AML-193 (cell line): ENCODE measurements at places on chromosomes 1 and 21.

DNA sequence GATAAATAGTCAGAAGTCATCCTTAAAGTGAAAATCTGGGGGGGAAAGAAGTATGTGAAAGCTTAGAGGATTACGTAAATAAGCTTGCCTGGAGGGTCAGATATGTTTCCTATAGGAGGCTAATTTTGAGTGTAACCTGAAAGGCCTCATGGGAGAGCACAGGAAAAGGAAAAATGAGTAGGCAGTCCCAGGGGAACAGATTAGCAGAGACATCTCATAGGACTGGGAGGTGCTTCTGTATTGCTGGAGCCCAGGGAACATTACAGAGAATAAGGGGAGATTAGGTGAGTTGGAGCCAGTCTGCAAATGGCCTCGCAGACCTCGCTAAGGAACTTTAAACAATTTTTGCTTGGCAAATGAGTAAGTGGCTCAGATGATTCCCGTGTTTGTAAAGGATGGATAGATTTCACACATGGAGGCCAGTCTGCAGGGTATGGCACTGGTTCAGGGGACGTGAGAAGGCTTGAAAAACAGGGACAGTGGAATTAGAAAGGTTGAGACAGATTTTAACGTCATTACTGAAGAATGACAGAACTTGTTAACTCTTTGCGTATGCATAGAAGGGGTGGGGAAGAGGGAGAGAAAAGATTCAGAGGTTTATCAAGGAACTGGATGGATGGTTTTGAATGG, 149.1 kb downstream of the GREM2 start:
- no peak for DNase-seq

GRCh38 chr1:115299266-115299665, 38.8 kb downstream of the NGF start:
- no peak for DNase-seq

- DNase-seq = peak; percentile 61
Observed at GRCh38 chr1:242017580-242018233, 18.8 kb upstream of the MAP1LC3C start.

DNA sequence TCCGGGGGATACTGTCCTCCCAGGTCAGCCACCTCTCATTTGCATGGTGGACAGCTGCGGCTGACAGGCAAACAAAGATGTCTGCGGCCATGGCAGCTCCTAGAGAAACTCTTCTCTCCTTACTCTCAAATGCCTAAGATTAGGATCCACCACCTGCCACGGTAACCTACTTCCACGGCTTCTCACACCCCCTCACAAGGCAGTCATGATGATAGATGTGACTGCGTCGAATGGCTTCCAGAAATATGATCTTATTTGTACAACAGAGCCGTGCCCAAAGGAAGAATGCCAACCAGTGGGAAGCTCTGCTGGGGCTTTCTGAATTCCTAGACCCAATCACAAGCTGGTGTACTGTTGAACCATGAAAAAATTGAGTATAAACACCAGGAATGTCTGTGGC, 73.4 kb downstream of the BACE2 start:
- DNase-seq = no peak

DNA sequence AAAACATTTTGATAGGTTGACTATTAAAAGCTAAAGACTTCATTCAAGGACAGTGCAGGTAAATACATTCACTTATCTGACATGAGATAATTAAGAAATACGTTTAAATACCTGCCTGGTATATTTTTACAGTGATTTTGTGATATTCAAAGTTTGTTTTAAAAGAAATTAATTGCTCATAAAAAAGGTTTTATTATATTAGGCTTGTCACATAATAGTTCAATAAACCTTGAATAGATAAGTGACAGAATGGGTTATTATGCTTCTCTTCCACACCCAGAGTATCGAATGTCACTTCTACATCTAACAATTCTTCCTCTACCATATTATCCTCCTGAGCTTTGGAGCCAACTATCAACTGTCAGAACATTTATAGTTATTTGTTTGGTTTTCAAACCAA, 60.0 kb downstream of the LTN1 start:
- DNase-seq = no peak

GRCh38 chr21:26840912-26841311, 4.3 kb downstream of the ADAMTS1 start:
- no peak for DNase-seq

DNA sequence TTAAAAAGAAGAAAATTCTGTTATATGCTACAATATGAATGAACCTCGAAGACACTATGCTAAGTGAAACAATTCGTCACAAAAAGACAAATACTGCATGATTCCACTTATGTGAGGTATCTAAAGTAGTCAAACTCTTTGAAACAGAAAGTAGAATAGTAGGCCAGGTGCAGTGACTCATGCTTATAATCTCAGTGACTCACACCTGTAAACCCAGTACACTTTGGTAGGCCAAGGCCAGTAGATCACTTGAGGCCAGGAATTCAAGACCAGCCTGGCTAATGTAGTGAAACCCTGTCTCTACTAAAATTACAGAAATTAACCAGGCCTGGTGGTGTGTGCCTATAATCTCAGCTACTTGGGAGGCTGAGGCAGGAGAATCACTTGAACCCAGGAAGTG, 25.7 kb downstream of the EPHA10 start:
- DNase-seq = no peak

- DNase-seq = no peak
Observed at GRCh38 chr1:212482006-212482636, 49.4 kb downstream of the NENF start.

GRCh38 chr1:45542591-45542990, 8.0 kb upstream of the AKR1A1 start:
- no peak for DNase-seq

- no peak for DNase-seq
Observed at GRCh38 chr1:26281091-26281958, 1.4 kb downstream of the SH3BGRL3 start.

GRCh38 chr1:20721117-20722061, 3.6 kb upstream of the KIF17 start:
- no peak for DNase-seq

GRCh38 chr1:165403835-165404482, 41.0 kb downstream of the RXRG start:
- peak; percentile 7 for DNase-seq

DNA sequence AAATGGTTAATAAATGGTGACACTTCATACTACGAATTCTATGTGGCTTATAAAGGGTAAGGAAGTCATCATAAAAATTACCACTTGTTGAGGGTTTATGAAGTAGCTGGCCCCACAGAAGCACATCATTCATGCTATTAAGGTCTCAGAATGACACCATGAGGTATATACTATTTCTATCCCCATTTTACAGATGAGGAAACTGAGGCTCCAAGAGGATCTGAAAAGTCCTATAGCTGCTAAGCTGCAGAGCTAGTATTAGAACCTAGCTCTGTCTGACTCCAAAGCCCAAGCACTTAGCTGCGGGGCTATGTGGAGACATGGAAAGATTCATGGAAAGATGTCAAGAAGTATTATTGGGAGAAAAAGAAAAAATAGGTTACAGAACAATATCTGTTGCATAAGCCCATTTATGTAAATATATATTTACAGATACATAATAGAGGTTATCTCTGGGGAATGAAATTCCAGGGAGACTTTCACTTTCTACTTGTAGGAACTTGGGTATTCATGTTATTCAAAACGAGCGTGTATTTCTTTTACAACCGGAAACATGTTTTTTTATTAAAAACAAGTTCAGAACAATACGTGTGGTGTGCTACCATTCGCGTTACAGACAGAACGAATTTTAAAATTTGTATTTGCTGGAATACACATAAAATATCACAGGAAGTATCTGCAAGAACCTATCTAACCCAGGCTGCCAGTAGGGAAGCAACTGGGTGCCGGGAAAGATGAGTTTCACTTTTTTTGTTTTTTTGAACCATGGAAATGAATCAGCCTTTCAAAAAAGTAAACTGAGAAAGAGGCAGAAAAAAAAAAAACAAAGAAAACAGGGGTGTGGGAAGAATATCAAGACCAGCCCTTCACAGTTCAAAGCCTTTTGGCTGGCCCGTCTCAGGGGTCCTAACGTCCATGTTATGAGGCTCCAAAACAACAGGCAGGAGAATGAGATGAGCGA, 13.4 kb downstream of the SPOCD1 start:
- no peak for DNase-seq

DNA sequence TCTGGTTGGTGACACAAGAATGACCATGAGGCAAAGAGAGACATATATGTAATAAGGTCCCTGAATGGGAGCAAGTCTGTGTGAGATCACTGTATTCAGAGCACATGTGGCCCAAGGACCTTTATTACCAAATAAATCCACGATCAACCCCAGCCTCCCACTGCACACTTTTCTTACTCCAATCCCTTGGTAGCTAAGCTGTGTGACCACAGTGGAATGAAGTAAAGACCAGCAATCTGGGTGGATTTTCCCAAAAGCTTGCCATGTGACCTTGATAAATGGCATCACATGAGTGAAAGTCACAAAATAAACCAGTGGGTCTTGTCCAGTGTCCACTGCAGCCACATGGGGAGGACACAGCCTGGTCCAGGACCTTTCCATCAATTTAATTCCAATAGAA, 36.7 kb upstream of the TLR5 start:
- no peak for DNase-seq

DNA sequence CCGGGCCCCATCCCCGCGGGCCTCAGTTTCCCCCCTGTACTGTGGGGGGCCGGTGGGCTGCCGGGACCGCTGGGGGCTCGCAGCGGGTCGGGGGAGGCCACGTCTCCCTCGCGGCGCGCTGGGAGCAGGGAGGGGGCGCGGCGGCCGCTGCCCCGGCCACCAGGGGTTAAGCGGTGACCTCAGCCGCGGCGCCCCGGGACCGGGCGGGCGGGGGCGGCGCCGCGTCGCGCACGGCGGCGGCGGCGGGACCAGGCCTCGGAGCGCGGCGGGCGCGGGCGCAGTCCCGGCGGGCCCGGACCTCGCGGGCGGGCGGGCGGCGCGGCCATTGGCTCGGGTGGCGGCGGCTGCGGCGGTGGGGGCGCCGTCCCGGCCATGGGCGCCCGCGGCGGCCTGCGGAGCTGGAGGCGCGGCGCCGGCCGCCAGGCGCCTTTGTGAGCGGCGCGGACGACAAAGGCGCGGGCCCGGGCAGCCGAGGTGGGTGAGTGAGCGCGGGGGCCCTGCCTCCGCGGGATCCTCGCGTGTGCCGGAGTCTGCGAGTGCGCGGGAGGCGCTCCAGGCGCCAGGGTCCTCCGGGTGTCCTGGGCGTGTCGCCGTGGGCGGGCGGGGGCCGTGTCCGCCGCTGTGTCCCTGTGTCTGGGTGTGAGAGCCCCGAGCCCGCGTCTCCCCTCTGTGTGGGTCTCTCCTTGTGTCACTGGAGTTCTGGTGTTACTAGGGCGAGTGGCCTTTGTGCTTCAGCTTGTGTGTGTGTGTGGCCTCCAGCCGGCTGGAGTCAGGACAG, at the start of gene ARHGEF10L:
Gene ARHGEF10L (plus strand): TSS at position 222 of the 778 bp plus-strand sequence. CDS start 40,898 bp downstream, outside the sequence.
- DNase-seq = no peak

DNA sequence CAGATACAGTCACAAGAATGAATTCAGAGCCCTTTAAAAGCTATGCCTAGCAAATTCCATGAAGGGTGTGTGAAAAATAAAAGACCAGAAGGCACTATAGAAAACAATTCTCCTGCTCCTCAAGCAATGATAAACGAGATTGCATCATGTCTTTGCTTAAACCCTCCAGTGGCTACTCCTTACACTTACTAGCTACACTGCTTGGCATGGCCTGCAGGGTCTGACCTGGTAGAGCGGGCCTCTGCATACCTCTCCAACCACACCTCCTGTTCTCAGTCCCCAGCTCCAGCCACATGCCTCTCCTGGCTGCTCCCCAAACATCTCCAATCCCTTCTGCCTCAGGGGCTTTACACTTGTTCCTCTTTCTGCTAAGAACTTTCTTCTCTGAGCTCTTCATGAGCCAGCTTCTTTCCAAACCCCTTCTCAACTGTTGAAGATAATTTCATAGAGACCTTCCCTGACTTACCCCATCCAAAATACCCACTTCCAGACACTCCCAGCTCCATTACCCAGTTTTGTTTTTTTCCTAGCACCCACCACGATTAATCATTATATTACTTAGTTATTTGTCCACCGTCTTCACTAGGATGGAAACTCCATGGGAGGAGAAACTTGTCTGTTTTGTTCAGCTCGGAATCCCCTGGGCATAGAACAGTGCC, 11.2 kb upstream of the CREG1 start:
- DNase-seq = peak; percentile 70

- DNase-seq = no peak
Observed at GRCh38 chr1:45621895-45622523, 1.8 kb downstream of the CCDC17 start.

GRCh38 chr1:203340112-203340790, 10.7 kb downstream of the FMOD start:
- DNase-seq = peak; percentile 72

DNA sequence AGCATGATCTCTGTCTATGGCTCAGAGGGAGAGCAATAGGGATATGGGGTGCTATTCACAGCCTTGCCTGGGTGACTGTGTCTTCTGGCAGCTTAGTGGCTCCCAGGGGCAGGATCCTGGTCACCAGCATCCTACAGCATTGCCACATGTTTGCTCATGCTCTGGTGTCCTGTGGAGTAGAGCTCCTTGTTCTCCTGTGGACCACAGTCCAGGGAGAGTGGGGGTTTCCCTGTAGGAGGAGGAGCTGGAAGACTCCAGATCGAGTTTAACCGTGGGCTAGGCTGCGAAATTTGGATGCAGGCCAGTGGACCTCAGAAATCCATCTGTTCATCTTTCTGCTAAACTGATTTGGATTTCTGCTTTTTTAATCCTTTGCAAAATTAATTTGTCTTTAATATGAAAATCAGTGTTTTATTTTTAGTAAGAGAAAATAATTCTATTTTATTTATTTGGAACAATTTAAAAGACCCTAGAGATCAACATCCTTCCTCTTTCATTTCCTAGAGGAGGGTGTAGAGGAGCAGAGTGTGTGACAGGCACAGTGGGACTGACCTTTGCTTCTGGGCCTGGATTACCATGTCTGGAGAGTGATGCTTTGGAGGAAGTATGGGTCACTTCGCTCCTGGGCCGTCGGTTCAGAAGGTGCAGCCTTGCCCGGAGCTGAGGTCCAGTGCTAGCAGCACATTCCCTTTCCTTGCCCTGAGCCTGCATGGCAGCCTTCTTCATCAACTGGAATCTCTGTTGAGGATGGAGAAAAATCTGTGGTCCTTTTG, 17.4 kb downstream of the ADARB1 start:
- DNase-seq = no peak

GRCh38 chr1:185864331-185864730, 130.1 kb downstream of the HMCN1 start:
- no peak for DNase-seq

- DNase-seq = no peak
Observed at GRCh38 chr1:8027748-8028570, 1.9 kb upstream of the ERRFI1 start.

DNA sequence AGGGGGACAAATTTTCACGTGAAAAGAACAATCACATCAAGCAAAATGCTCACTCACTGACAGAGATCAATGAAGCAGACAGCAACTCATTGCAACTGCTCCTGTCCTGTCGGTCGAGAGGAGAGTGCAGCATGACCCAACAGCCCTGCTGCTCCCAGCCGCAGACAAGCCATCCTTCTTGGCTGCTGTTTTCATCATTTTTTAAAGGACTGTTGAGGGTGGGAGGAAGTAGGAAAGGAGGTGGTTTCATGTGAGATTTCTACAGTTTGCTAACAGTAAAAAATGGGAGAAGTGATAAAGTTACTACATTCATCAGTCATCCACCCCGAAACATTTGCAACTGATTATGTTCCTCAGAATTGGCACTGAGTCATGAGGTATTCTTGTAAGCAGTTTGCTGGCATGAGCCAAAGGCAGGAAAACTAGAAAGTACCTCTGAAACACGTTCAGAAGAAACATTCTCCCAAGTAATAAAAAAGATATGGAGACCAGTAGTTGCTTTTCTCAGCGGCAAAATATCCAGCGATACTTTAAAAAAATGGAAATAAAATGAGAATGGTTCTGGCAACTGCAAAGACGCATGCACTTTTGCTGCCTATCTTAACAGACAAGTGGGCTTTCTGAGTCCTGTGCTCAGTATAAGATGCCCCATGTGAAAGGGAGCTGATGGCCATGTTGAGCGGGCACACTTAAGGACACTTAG, 72.0 kb upstream of the CLDN14 start:
- no peak for DNase-seq
